ENCODE measurements at places on chromosomes 4 and X. TPM values are rescaled to one million over a fixed set of nuclear protein-coding genes. Genes with fewer than 3 reads are reported as not detected.

DNA sequence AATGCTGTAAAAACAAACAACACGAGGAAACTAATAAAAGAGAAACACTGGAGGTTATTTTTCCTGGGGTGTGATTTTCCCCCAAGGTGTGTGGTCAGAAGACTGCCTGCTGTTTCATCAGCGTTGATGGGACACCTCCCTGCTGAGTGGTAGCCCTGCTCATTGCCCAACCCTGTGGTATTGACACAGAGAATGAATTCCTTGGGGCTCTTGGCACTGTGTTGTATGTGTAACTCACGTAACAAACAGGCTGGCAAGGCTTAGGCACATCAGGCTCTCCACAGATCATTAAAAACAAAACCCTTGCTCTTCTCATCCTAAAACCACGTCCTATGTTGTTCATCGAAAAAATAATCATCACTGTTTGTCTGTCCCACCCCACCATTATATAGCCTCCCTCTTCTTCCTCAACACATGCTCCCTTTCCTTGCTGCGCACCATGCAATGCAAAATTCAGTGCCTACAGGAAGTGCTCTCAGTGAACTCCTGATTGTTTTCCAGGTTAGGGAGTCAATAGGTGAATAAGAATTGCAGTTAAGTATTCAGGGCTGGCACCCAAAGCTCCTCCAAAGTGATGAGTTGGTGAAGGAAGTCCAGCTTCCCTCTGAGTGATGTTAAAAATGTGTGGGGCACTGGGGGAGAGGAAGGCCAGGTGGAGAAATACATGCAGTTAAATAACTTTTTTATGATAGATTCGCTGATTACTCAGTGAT is 11.4 kb upstream of the PUDP start:
- no peak for DNase-seq

DNA sequence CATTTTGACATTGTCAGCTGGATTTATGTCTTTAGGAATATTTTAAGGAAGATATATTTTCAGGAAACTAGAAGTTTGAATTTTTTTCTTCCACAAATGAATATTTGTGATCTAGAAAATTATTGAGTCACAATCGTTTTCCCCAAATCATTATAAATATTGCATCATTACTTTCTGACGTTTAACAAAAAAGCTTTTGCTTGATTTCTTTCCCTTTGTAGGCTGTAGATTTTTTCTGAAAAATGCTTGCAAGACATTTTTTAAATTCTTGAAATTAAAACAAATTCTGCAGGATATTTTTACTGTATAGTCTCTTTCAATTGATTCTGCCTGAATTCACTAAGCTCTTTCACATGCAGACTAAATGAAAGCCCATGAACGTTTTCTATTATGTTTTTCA is 4.9 kb upstream of the SMARCAD1 start:
- DNase-seq = no peak

DNA sequence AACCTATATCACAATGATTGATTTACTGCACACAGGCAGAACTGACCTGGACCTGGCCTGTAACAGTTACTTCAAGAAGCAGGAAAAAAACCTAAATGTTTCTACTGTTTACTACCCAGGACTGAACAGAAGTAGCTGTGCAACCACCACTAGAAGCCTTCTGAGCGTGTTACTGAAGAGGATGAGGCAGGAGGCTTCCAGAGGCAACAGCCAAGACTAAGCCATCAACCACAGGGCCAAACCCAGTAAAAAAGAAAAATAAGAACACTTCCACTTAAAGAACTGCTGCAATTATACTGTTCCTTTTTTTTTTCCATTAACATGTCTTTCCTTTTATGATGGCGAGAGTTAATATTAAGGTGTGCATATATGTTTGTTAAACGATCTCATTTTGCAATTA is 29.4 kb upstream of the TTC29 start:
- no peak for DNase-seq

- DNase-seq = no peak
These were observed 28.4 kb upstream of the SLC10A7 start for GRCh38 chr4:146550161-146550560.

DNA sequence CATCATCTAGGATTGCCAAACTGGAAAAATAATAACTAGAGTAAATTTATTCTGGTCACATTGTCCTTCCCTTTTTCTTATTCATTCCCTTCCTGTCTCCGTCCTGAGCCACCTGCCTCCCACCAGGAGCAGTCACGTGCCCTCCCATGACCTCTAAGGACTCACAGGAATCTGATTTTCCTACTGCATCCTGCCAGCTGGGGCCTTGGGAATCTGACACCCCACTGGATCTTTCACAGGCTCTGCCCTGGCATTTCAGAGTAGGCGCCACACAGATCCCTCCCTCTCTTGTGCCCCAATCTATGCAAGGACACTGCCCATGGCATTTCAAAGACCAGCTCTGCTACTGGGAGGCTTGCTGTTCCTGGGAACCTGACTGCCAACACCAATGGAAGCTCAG is 520.5 kb downstream of the PPARGC1A start:
- peak; percentile 50 for DNase-seq

- no peak for DNase-seq
These were observed 63.5 kb downstream of the MAD2L1 start for GRCh38 chr4:120003193-120003592.

The RPA4 gene
- polyA plus RNA-seq = 0.21 TPM

- no peak for DNase-seq
These were observed 119.8 kb downstream of the SPOCK3 start for GRCh38 chr4:167114416-167114971.

The FREM3 gene
- 0.43 TPM for polyA plus RNA-seq

DNA sequence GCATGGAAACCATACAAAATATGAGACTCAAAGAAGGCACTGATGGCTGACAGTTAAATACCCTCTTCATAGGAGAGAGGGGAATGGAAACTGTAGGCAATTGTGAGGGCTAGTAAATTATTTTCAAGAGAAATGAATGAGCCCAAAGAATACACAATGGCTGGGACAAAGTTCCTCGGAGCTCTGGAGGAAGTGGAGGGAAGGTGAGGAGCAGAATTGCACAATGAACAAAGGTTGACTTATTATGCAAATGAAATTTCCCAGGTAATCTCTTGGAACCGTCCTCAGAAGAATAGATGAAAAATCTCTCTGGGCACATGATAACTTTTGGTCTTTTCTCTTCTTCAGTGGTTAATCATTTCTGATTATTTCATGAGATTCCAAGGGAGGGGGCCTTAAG is 202.6 kb upstream of the VCX start:
- no peak for DNase-seq

Measured in muscle of back (tissue), 13 donors.